ENCODE measurements at places on chromosomes 1 and 21.

- no peak for DNase-seq
These were observed 64.2 kb upstream of the CASZ1 start for GRCh38 chr1:10860682-10861081.

DNA sequence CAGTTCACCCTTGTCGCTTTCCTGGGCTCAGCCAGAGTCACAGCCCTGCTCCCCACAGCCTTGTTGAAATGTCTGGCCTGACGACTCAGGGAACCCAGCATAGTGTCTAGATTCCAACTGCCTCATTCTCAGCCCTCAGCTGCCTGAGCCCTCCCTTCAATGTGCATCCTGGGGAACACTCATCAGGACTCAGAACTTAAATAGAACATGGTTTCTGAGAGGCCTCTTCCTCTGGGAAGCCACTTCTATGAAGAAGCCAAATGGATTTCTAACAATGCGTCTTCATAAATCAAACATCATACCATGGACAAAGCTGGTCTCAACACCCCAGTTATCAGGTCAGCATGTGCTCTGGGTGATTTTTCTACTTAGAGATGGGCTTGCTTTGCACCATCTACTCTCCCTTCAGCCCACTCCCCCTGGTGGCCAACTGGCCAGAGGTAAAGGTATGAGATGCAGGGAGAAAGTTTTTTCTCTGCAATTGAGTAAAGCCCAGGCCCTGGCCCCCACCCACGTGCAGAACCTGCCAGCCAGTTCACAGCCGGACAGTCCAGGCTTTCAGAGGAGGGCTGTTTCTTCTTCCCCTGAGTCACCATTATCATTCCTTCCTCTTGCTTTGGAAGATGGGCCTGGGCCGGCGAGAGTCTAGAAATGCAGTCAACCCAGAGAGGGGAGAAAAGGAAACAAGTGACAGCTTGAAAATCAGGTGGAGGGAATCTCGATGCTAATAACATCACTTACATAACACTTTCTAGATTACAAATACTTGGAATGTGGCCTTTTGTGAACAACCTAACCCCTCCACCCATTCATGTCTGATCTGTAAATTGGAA is 32.1 kb downstream of the CD244 start:
- peak; percentile 72 for DNase-seq

GRCh38 chr1:118944546-118944945 is 43.6 kb downstream of the TBX15 start:
- DNase-seq, result no peak

DNA sequence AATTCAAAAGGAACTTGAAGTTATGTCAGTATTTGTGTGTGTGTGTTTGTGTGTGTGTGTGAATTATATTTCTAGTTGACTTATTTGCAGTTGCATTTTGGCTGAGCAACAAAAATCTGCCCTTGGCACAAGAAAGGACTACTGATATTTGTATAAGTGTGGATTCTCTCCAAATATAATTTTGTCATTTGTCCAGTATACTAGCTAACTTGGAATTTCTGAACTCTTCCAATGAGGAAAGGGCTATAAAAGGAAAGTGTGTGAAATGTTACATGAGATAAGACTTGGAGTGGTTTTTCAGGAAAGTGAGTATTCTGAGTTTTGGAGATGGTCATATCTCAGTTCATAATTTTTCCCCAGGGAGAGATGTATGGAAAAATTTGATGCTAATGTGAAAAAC is 1384.1 kb upstream of the B3GALT2 start:
- DNase-seq, result no peak
